ENCODE measurements at places on chromosomes 5 and 9. TPM values are rescaled to one million over a fixed set of nuclear protein-coding genes. Genes with fewer than 3 reads are reported as not detected.

Gene SPOCK1
- total RNA-seq: 42.7 TPM

Gene ECM2
- 1.00 TPM for total RNA-seq

Gene CXXC5
- 68.6 TPM for total RNA-seq

Gene IL5
- not detected for total RNA-seq

Gene TEK
- 3.6 TPM for total RNA-seq

Gene PPIC
- 66.4 TPM for total RNA-seq

Gene GABRB2
- under 0.01 TPM for total RNA-seq

Gene KCNV2
- not detected for total RNA-seq

Gene ADRB2
- total RNA-seq: 0.22 TPM

Gene RACK1
- total RNA-seq: 4,249 TPM

Gene LVRN
- total RNA-seq: 0.33 TPM

Gene AP3S1
- total RNA-seq: 77.6 TPM

Gene NUTM2F
- not detected for total RNA-seq

Gene OGN
- 0.33 TPM for total RNA-seq

Gene CBY3
- not detected for total RNA-seq

Gene FOXD1
- total RNA-seq: 3.2 TPM

Gene SLC27A6
- total RNA-seq: 2.2 TPM

Gene TICAM2
- 7.6 TPM for total RNA-seq

Gene ARSI
- 18.1 TPM for total RNA-seq

Gene PCDHAC1
- 0.11 TPM for total RNA-seq

Gene OR2K2
- total RNA-seq: not detected

Gene NME5
- total RNA-seq: 1.7 TPM

Gene PCDHA7
- total RNA-seq: 0.87 TPM

Gene PCDHA10
- total RNA-seq: 0.33 TPM

Gene MYMK
- total RNA-seq: not detected

Gene ADGRV1
- total RNA-seq: 0.25 TPM

Gene PCDHB14
- total RNA-seq: 0.11 TPM

Gene CREBRF
- 15.5 TPM for total RNA-seq

Gene PCDHGA11
- 11.7 TPM for total RNA-seq

Gene SLC1A1
- total RNA-seq: 15.7 TPM

Gene IL7R
- 4.9 TPM for total RNA-seq

Gene MARVELD2
- 0.75 TPM for total RNA-seq

Gene TAF11L12
- not detected for total RNA-seq

Gene ACOT12
- total RNA-seq: 0.37 TPM

Gene FOXD4L3
- not detected for total RNA-seq

Gene DCTN3
- total RNA-seq: 136 TPM

Gene LAMC3
- total RNA-seq: 0.89 TPM

Gene TEX48
- not detected for total RNA-seq

Gene CCL27
- not detected for total RNA-seq

Gene SLC6A18
- total RNA-seq: not detected

Gene ZNF300
- 9.0 TPM for total RNA-seq

Gene PIGO
- 15.3 TPM for total RNA-seq

Gene GAPT
- not detected for total RNA-seq

Gene SPATA31D1
- 0.25 TPM for total RNA-seq

Gene CCNJL
- 0.12 TPM for total RNA-seq

Gene NOP16
- 20.0 TPM for total RNA-seq

Gene ABLIM3
- total RNA-seq: 19.6 TPM

Gene C5orf34
- 11.5 TPM for total RNA-seq

Gene POU5F2
- total RNA-seq: 1.4 TPM

Gene PCDHGC5
- total RNA-seq: 2.9 TPM
